ENCODE measurements at places on chromosomes 5 and 9. TPM values are rescaled to one million over a fixed set of nuclear protein-coding genes. Genes with fewer than 3 reads are reported as not detected.

The NUDT2 gene
- polyA plus RNA-seq: 25.1 TPM

The SLC25A48 gene
- polyA plus RNA-seq: 8.0 TPM

The RAB3C gene
- polyA plus RNA-seq: 0.37 TPM

DNA sequence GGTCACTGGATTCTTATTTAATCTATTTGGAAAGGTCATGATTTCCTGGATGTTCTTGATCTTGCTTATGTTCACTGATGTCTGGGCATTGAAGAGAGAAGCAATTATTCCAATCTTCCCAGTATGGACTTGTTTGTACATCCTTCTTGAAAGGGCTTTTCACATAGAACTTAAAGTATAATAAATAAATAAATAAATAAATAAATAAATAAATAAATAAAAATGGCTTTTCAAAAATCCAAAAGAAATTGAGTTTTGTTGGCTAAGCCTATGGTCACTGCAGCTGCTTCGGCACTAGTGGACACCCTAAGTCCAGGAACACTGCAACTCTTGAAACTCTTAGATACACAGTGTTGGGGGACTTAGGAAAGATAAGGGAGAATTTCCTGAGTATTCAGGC is 840.7 kb upstream of the EDIL3 start:
- DNase-seq: no peak

DNA sequence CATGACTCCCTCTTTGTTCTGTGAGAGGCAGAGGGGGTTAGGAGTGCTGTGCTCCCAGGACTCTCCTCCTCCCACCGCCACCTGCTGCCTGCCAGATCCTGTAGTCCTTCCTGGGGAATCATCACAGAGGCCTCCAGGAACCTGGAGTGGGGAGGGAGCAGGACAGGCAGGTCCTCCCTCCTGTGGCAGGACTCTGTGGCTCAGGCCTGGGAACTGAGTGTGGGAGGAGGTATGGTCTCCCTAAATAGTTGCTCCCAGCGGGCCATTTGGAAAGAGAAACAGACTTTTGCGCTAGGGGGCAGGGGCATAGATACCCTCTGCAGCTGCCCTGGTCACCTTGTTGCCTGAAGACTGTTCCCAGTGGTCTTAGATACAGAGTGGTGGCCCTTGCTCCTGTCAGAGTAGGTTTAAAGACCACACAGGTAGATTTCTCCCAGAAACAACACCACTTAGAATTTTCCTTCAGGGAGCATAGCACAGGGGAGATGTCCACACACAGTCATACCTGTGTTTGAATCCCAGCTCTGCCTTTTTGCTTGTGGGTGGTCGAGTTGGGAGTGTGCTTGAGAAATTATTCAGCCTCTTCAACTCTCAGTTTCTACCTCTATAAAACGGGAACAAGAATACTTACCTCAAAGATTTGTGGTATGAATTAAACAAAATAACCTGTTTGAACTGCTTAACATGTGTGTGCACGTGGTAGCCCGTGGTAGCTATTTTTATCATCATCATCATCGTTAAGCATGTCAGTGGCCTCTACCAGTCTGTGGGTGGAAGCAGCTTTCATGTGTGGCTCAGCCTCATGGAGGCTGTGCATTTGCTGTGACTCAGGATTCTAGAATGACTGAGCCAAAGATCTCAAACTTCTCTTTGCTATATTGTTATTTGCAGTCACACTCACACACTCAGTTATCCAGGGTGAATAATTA is 55.8 kb downstream of the SLC22A5 start:
- DNase-seq: no peak

DNA sequence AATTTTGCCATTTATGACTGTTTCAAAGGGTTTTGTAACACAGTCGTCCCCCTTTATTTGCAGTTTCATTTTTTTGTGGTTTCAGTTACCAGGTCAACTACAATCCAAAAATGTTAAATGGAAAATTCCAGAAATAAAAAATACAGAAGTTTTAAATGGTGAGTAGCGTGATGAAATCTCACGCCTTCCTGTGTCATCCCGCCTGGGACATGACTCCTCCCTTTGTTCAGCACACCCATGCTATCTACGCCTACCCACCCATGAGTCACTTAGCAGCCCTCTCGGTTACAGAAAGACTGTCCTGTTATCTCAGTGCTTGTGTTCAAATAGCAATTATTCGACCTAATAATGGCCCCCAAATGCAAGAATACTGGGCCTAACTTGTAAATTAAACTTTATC is 765.3 kb upstream of the ADAMTS16 start:
- DNase-seq: no peak

DNA sequence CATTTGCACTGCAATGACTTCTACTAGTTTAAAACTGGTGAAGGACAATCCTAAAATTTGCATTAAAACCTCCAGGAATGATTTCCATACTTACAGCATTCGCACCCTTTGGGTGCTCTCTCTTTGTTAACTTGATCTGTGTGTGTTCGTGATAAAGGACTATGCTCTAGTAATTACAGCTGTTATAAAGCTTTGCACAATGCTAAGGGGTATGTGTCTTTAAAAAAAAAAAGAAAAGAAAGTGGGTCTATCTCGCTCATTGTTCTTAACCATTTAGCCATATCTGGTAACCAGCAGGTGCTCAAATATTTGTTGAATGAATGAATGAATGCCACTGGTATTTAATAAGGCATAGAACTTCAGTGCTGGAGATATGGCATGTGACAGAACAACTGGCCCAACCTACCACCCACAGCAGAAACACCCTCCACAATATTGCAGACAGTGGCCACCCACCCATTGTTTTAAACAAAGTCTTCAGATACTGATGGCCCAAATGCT is 8.7 kb downstream of the TRIM36 start:
- no peak for DNase-seq

DNA sequence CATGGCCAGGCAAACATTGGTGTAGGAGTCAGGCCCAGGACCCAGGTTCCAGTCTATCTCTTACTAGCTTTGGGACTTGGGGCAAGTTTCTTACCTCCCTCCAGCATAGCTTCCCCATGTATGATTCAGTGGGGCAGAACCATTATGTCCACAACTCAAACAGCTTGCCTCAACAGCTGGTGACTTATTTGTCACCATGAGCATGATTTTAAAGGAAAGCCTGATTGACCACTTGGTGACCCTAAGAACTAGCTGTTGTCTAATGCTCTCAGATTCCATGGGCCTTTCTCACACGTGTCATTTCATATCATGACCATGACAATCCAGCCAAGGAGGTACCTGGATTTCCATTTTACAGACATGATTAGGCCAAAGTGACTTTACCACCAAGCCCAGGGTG is 126.4 kb downstream of the TTLL11 start:
- no peak for DNase-seq

DNA sequence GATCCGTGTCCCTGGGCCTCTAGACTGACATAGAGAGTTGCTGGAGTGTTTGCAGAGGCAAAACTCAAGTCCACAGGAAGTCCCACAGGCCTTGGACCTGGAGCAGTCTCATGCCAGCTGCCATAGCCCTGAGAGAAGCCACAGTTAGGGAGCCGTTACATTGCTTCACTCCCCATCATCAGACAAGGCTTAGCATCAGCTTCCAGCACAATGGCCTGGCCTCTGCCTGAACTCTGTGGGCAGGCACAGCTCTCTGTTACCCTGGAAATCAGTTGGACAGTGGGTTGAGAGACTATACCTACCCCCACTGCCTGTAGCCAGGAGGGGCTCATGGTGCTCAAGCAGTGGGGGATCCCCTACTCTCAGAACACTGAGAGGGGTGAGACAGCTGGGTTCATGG is 16.2 kb upstream of the C9orf72 start:
- no peak for DNase-seq
